COLO829 (cell line): ENCODE measurements at places on chromosomes 1 and 21.

DNA sequence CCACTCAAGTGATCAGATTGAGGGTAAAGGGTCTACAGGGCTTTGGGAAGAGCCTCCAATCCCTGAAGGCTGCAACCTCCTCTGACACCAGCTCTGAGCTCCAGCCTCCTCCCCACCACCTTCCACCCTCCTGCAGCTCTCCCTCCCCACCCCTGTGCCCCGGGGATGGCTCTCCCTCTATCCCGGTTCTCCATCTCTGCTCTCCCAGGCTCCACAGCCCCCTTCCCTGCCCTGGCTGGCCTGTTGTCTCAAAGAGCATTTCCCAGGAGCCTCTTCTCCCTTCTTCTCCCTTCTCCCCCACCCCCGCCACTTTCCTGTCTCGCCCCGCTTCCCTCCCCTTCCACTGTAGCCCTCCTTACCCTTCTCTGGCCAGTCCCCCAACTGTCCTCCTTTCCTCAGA is 1.1 kb downstream of the PLEKHA6 start:
- DNase-seq = no peak

GRCh38 chr21:37912616-37913015 is 3.6 kb downstream of the KCNJ6 start:
- DNase-seq = no peak

DNA sequence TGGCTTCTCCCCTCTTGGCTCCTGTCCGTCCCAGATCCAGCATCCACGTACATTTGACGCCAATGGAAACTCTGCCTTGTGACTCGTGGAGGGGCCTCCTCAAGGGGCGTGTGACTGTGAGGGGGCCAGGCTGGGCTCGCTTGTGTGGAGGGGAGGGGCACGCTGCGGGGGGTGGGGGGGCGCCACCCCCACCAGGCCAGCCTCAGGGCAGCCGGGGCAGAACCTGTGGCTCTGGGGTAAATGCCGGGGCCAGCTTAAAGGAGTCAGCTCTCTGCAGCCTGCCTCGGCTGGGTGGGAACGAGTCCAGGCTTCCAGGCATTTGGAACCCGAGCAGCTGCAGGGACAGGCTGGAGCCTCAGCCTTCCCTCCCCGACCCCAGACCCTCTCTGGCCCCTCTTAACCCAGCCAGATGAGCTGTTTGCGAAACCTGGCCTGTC is 94.1 kb downstream of the SIK1 start:
- no peak for DNase-seq

- DNase-seq = peak; percentile 94
Measured at GRCh38 chr1:218459878-218460711, 115.0 kb downstream of the TGFB2 start.

DNA sequence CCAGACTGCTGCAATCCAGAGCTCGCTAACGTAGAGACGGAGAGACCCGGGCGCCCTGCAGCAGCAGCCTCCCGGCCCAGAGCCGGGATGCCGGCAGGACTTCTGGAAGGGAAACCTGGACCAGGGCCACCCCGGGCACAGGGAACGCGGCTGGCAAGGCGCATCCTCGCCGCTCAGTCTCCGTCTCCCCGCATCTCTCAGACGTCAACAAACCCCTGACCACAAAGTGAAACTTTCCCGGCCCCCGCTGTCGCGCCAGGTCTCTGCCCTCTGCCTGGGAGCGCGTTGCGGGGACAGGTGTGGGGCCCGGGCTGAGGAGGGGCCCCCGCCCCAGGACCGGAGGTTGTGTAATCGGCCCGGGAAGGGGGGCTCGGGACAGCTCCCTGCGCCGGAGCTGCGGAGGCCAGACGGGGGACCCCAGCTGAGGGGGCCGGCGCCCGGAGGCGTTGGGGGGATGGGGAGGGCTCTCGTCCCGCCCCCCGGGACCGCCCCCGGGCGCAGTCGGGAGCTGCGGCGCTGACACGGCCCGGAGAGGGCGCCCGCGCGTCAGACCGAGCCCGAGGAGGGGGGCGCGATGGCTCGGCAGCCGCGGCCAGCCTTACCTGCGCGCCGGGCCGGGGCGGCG is 116.6 kb upstream of the HIVEP3 start:
- peak; percentile 36 for DNase-seq

DNA sequence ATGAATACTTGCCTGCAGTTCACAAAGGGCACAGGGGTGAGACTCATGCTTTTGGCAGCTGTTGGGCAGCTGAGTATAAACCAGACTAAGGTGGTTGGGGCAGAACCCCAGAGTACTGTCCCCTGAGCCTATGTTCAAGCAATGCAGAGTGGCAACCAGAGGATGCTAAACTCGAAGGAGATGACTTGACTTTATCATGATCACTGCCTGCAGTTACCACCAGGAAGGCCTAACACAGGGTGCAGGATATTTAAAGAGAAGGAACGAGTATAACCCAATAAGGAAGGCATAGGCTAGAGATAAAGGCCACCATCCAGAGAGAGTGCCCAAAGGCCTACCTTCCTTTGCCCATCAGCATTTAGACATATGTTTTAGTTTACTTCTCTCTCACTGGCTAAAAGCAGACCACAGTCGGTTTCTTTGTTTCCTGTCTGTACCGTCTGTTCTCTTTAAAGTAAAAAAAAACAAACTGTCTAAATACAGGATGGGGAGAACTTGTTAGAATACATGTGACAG is 83.3 kb downstream of the MPZL1 start:
- no peak for DNase-seq

DNA sequence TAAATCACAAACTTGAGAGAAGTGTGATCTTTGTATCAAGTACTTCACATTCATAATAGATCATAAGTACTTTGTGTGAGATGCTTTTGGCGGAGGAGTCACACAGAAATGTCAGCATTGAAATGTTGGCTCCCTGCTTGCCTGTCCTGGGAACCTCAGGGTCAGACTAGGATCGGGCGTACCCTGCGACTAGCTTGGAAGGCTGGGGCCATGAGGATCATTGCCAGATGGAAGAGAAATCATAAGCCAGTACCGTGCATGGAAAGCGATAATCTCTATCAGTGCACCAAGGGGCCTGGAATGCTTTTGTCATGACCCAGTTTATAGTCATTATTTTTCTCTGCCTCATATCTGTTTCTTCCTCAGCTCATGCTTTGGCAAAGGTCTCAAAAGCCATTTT is 35.5 kb downstream of the MTR start:
- no peak for DNase-seq

DNA sequence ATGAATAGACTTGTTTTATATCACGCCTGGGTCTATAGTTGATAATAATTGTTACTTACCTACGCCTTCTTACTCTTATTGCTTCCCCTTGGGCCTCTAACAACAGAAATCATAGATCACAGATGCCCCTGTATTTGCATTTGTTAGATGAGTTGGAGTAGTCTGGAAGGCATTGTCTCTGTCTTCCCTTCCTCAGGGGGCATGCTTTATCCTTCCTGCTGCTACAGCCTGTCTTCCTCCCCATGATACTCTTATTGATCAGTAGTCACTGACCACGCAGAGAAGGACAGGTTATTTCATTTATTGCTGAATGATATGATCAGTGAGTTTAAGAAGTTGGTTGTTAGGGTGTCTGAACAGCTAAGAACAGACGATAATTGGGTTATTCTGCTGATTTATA is 98.4 kb downstream of the DNM3 start:
- DNase-seq = no peak

- no peak for DNase-seq
Measured at GRCh38 chr1:217495249-217495648, 135.6 kb downstream of the GPATCH2 start.

DNA sequence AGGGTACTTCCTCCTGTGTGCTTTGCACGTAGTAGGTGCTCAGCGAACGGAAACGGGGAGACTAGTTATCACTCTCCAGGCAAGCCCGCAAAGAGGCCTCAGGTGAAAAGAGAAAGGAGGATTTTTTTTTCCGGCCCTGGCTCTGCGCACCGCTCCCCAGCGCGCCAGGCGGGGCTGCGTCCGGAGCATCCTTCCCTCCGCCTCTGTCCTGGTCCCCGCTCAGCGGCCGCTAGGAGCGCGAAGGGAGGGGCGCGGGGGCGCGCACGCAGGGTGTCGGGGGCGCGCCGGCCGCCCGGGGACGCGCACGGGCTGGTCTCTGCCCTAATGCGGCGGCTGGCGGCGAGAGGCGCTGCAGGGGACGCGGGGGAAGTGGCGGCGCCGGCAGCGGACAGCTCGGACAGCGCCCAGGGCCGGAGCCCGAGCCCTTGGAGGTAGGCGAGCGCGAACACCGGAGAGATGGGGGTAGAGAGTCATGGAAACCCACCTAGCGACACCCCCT is 42.3 kb upstream of the NFASC start:
- peak; percentile 60 for DNase-seq

DNA sequence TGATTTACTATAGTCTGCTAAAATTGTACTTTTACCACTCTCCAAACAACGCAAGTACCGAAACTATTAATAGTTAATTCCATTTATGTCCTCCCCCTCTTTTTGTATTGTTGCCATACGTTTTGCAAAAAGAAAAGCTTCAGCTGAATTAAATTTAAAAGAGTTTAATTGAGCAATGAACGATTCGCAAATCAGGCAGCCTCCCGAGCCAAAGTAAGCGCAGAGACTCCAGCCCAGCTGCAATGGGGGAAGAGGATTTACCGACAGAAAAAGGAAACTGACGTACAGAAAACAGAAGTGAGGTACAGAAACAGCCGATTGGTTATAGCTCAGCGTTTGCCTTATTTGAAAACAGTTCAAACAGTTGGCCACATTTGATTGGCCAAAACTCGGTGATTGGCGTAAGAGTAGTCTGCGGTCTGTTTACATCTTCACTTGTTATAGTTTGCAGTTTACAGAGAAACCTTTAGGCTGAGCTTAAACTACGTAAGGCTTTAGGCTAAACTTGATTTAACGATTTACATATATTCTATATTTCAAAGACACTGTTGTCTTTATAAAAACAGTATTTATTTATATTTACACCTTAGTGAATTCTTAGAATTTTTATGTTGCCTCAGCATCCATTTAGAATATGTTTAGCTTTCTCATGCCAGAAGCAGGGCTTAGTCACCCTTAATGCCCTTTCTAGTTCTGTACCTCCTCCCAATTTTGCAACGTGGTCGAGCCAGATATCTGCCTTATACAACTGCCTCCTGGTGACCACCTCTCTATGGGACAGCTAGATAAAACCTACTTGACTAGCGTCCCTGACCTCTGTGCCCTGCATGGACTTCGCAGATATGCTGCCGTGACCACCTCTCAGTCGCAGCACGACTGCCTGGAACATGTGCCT is 23.8 kb downstream of the CR1 start:
- DNase-seq = no peak

- DNase-seq = no peak
Measured at GRCh38 chr1:175824079-175824478, 80.7 kb upstream of the TNR start.

DNA sequence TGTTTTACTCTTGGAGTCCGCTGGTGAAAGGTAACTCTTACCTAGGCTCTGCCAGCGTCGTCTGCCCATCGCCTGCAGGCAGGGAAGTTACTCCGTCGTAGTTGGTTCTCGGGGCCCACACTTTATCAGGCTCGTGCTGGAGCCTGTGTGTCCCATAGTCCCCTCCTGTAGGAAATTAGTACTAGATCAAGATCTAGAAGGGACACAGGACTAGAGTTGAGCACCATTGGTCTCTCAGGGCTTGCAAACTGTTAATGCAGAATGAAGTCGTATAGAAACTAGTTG is 940 bp downstream of the SRRM1 start:
- DNase-seq = no peak

- DNase-seq = no peak
Measured at GRCh38 chr21:42151148-42151947, 67.6 kb upstream of the ABCG1 start.

GRCh38 chr21:36069713-36070583 is at the start of gene CBR1:
Gene CBR1 (plus strand): TSS chr21:36070024. CDS start chr21:36070116, 92 bp downstream.
- DNase-seq = peak; percentile 79

DNA sequence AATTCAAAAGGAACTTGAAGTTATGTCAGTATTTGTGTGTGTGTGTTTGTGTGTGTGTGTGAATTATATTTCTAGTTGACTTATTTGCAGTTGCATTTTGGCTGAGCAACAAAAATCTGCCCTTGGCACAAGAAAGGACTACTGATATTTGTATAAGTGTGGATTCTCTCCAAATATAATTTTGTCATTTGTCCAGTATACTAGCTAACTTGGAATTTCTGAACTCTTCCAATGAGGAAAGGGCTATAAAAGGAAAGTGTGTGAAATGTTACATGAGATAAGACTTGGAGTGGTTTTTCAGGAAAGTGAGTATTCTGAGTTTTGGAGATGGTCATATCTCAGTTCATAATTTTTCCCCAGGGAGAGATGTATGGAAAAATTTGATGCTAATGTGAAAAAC is 1384.1 kb upstream of the B3GALT2 start:
- DNase-seq = no peak

GRCh38 chr1:201949491-201949890 is 3.1 kb upstream of the LMOD1 start:
- no peak for DNase-seq

- DNase-seq = no peak
Measured at GRCh38 chr21:42161956-42162681, 56.8 kb upstream of the ABCG1 start.

DNA sequence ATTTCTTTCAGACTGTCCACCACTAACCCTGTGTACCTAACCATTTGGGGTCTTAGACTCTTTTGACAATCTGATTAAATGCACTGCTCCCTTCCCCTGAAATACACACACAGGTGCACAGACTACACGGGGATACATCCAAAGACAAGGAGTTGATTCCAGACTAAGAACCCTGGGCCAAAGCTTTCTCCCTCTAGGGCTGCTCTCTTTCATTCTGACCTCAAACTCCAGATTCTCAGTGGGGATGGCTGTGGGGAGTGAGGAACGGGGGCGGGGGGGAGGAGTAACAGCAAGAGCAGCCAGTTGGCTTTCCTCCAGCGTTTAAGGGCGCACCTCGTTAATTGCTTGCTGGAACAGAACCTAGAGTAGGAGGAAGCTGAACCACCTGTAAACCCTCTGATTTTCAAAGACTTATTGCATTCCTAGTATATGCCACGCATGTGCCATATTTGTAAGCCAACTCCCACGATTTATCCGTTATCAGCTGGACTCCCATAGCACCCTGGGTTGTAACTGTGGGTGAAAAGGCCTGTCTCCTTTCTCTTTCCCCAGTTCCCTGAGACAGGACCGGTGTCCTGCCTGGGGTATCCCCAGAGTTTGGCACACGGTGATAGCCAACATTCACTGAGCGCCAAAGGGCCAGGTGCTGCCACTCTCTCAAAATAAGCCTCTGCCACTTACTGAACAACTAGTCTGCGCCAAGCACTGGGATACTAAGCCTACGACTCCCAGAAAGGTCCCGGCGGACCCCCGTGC is 920 bp downstream of the MTHFR start:
- no peak for DNase-seq

DNA sequence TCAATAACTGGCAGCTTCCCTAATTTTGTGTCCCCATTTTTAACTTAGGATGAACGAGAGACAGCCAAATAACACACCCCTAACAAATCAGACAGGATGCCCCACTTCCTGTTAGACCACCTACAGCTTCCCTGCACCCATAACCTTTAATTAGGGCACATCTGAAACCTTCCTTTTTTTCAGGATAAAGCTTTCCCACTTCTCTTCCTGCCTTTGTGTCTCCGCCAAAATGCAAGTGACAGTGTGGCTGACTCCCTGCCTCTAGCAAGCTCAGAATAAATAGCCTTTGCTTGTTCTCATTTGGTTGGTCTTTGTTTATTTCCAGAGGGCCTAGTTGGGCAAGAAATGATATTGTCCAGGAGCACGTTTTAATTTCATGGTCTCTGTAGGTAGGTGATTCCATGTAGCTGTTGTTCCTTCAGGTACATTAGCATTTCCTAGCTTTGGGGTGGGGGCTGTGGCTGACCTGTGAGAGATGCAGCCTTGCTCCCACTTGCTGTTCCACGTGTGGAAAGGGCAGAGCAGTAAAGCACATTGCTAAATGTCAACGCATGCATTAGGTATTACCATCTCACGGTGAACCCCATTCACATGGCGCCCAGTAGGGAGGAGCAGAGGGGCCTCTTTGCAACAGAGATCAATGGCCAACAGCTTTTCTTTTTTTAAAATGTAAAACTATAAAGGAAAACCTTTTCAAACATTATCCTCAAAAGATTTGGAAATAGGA is 154.9 kb downstream of the ST6GALNAC3 start:
- DNase-seq = no peak
